ENCODE measurements at places on chromosomes 4 and X.

GRCh38 chr4:22850630-22851029 lies 157.9 kb downstream of the GBA3 start:
- no peak for DNase-seq

GRCh38 chr4:138948918-138949317 lies 66.7 kb upstream of the NOCT start:
- no peak for DNase-seq

DNA sequence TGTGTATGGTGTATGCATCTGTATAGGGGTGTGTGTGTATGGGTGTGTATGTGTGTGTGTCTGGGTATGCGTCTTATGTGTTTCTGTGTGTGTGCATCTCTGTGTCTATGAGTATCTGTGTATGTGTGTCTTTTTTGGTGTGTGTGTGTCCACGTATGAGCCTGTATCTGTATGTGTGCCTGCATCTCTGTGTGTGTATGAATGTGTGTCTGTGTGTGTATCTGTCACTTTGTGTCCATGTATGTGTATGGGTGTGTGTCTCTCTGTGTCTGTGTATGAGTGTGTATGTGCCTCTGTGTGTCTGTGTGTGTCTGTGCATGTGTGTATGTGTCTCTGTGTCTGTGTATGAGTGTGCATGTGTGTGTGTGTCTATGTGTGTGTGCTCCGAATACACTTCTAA lies 24.3 kb downstream of the FAM149A start:
- DNase-seq = no peak

DNA sequence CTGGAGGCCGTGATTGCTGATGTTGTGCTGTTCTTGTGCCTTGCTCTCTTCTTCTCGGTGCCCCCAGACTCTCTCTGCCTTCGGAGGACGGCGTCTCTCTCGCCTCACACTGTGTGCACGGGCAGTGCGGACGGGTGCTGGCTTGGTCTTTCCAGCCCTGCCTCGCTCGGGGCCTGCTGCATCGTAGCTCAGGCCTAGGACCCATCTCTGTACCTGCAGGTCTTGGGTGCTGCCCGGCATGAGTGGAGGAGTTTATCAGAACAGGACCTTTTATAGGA lies 18.2 kb downstream of the RGS12 start:
- no peak for DNase-seq

GRCh38 chrX:11214346-11215190 lies 78.6 kb upstream of the AMELX start:
- DNase-seq = no peak

GRCh38 chr4:43757147-43757546 lies 691.5 kb downstream of the KCTD8 start:
- DNase-seq = no peak

DNA sequence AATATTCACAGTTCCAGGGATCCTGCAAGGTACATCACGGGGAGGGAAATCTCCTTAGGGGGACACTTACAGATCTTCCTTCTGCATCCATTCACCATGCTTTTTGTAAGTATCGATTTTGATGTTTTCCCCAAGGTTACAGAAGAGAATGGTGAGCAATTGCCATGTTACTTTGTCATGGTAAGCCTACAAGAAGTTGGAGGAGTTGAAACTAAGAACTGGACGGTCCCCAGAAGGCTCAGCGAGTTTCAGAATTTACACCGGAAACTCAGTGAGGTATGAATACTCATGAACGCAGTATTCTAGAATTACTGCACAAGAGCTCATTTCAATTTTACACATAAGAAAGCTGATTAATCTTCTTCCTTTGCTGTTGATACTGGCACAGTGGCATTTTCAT lies 53.9 kb downstream of the LRP2BP start:
- no peak for DNase-seq

DNA sequence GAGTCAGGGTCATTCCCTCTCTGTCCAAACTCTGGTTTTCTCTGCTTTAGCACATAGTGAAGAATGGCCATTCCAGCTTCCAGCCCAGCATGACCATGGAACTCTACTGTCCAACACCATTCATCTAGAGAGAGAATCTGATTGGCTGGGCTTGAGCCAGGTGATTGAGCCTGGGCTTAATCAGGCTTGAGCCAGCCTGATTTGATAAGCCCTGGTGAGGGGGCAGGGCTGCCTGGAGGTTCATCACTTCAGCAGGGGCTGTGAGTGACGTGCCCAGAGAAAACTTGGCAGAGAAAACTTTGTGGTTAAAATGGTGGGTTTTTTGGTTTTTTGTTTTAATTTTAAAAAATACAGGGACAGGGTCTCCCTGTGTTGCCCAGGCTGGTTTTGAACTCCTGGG lies 62.5 kb downstream of the KIAA0232 start:
- DNase-seq = no peak

DNA sequence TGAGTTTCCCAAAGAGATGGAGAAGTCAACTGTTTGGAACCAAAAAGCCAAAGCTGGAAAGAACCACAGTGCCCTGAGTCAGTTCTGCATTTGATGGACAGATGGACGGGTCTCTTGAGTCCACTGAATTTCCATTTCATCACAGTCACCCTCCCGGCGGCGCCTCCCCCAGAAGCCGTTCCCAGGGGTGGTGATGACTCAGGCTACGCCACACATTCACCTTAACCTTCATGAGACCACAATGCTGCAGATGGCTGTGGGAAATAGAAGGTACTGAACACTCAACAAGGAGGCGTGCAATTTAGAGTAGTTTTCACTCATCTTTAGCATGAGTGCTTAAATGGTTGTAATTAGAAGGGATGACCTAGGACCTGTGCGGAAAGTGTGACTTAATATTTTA lies 61.3 kb downstream of the STOX2 start:
- DNase-seq = no peak

DNA sequence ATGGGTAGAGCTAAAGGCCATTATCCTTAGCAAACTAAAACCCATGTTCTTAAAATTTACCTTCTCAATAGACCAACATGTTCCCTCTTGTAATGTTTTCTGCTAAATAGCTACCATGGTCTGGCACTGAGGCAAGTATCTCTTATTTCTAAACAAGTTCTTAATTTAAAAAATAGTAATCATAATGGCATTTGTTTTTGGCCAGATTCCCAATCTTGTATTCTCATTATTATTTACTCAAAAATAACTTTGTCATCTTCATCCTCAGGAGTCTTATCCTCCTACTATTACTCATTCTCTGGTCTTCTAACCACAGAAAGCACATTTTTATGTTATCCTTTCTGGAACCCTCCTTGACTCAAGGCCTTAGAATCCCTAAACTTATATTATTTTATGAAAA lies 931.2 kb downstream of the CCSER1 start:
- DNase-seq = no peak

DNA sequence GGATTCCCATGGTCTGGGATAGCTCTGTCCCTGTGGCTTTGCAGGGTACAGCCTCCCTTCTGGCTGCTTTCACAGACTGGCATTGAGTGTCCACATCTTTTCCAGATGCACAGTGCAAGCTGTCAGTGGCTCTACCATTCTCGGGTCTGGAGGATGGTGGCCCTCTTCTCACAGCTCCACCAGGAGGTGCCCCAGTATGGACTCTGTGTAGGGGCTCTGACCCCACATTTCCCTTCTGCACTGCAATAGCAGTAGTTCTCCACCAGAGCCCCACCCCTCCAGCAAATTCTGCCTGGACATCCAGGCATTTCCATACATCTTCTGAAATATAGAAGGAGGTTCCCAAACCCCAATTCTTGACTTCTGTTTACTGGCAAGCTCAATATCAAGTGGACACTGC lies 50.2 kb upstream of the GRID2 start:
- no peak for DNase-seq

GRCh38 chrX:39242187-39242586 lies 440.9 kb downstream of the MID1IP1 start:
- no peak for DNase-seq

GRCh38 chr4:109590905-109591304 lies 30.9 kb downstream of the MCUB start:
- no peak for DNase-seq

DNA sequence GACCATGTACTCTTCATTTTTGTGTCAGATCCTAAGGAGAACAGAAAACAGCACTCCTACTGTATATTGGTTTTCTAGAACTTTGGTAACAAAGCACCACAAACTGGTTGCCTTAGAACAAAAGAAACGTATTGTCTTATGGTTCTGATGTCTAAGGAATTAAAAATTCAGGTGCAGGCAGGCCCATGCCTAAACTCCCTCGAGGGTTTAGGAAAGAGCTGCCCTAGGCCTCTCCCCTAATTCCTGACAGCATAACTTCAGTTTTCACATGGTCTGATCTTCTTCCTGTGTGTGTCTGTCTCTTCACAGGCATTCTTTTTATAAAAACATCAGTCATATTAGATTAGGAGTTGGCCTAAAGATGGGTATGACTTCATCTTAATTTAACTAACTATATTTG lies 1093.6 kb downstream of the TECRL start:
- no peak for DNase-seq

- no peak for DNase-seq
These were observed 12.0 kb downstream of the NHSL2 start for GRCh38 chrX:71922686-71923085.

GRCh38 chr4:77194989-77195388 lies 38.0 kb downstream of the CCNG2 start:
- no peak for DNase-seq

DNA sequence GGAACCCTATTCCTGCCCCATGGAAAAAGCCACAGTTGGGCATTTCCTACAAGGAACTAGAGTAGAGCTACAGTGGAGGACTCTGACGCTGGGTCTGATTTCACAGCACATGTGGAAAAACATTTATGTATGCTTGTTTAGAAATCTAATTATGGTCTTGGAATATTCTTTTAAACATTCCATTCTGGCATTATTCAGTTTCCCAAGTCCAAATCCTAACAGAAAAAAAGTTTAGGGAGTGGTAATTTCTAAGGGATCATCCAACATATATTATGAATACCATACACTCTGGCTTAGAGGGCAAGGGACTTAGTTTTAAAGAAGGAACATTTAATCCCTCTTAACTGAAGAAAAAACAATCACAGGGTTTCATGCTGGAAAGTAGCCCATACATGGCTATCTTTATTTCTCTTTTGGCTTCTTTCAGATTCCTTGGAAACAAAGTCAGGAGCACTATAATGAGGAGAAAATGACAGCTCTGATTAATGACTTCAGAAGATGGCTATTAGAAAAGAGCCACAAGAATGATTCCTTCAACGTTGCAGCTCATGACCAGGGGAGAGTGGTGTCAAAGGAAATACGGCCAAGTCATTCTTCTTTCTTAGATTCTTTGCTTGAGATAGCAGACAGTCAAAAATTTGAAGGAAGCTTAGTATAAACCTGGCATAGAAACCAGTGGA lies 56.1 kb downstream of the CNGA2 start:
- peak; percentile 0 for DNase-seq

DNA sequence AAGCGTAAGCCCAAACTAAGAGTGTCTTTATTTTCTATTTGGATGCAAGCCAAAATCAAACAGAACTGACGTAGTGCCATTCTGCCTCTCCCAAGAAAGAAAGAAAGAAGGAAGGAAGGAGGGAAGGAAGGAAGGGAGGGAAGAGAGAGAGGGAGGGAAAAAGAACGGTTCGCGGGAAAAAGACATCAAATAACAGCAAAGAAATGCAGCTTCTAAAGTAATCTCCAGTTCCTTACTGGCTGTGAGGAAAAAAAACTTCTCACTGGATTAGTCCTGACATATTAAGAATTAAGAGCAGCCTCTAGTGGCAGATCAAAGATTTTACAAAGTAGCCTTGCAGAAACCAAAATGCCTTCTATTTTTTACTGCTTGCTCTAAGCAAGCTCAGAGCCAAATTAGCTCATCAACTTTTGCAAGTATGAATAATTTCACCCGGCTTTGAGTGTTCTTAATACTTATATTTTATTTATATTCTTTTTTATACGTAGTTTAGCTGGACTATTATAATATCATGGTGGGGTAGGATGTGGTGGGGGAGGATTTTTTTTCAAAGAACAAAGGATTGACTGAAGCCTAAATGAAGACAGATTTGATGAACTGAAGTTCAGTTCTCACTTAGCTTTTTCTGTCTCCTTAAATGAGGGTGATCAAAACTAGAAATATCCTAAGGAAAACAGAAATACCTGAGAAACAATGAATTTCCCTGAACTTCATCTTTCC lies 36.6 kb downstream of the PITX2 start:
- DNase-seq = peak; percentile 66

- peak; percentile 69 for DNase-seq
These were observed 3.6 kb downstream of the ARHGAP24 start for GRCh38 chr4:85478576-85478975.

GRCh38 chr4:167642250-167642649 lies 408.0 kb upstream of the SPOCK3 start:
- DNase-seq = no peak

DNA sequence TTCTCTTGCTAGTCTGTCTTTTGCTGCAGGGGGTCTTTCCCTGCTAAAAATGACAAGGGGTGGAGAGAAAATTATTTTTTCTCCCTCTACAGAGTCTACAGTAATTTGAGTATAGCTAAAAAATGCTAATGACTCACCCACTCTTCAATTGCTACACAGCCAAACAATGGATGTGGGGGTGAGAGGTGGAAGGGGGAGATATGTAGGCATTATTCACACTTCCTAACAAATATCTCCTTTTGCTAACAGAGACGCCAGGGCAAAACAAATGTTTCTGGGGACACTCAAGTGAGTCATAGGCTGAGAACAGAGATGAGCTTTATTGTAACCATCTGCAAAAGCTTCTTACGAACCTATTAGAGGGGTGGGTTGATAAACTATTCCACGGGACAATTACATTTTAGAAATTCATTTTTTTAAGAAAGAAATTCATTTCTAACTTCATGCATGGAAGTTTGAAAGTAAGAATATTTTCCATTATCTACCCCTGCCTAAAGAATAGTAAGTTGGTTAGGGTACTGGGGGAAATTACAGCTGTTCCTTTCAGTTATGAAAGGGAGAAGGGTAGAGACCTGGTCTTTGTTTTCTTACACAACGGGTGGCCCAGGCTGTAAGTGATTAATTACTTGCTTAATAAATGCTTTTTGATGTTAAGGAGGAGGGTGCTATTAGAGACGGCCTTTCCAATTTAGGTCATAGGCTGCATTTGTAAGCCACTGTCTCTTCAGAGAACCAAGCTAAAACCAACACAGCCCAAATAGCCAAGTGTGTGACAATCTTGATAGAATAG lies 12.8 kb downstream of the SCD5 start:
- peak; percentile 82 for DNase-seq

DNA sequence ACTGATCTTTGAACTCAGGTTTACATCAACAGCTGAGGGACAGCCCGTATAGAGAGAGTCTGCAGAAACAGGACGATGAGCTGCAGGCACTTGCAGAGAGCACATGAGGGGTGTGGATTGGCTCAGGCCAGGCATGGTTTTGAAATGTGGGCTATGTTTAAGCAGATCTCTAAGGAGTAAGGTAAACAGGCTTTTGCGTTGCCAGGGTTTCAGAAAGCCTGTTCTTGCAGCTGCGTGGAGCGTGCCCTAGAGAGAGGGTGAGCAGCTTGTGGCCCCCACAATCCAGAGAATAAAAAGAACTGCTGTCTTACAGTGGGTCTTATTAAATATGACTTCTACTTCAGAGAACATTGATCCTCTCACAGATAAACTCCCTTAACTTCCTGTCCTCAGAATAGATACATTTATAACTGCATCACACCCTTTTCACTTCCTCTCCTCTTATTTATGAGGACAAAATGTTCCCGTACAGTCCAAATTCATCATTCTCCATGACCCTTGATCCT lies 64.1 kb downstream of the TMA16 start:
- DNase-seq = peak; percentile 1

- peak; percentile 70 for DNase-seq
These were observed 84.0 kb downstream of the WWC2 start for GRCh38 chr4:183182873-183183725.

- no peak for DNase-seq
These were observed 44.0 kb upstream of the LDB2 start for GRCh38 chr4:16942491-16942890.

Data from HCEC 1CT (cell line).